ENCODE measurements at places on chromosomes 1 and 21.

GRCh38 chr1:19360016-19360415 lies 47.9 kb downstream of the SLC66A1 start:
- DNase-seq: no peak

DNA sequence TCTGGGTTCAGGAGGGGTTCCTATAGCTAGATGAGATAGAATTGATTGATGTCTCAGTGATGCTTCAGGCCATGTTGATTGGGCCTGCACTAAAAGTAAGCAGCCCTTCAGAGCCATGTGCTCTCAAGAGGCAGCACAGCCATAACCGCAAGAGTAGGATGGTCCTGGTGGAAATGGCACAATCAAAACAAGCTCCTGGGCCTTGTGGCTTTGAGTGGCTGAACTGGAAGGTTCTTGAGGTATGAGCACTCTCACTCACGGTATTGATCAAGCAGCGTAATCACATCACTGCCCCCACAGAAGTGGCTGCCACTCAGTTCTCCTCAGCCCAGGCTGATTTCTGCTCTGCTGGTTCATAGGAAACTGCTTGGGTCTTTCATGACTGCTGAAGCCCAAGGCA lies 76.0 kb downstream of the DDR2 start:
- DNase-seq: no peak

DNA sequence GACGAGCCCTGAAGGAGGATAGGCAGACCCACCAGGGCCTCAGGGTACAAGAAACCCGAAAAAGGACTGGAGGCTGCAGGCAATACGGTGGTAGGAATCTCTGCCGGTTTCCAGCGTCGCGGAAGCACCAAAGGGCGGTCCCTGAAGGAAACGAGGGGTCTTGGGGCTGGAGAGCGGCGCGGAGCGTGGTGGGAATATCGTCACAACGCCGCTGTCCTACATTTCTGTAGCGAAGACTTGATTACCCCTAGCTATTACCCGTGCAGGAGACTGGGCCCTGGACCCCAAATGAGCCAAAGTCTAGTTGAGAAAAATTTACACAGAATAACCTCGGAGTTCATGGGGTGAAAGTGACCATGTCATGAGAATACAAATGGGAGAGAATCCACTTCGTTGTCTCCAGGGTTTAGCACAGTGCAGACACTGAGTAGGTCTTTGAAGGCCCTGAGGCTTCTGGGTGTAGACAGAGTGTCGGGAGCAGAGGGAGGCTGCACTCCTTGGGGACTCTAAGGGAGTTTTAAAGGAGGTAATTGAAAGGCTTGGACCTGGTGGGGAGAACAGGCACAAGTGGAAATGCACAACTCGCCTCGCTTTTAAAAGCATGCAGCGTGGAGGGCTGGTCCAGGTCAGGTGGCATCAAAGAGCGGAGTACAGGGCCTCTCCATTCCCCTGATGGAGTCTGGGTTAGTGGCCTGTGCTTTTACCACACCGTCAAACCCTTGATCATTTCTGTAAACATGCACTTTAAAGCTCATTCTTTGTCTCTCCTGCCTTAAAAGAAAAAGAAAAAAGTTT lies 1.5 kb downstream of the ATP1A1 start:
- DNase-seq: no peak

- no peak for DNase-seq
Measured at GRCh38 chr21:15966231-15966630, 236.4 kb downstream of the USP25 start.

- no peak for DNase-seq
Measured at GRCh38 chr1:225517221-225517620, 89.4 kb upstream of the LBR start.

GRCh38 chr1:119080586-119080985 lies 59.9 kb downstream of the WARS2 start:
- DNase-seq: peak; percentile 71

GRCh38 chr1:34865573-34865972 lies 6.0 kb upstream of the SMIM12 start:
- DNase-seq: no peak

GRCh38 chr1:39295901-39296300 lies 91.4 kb downstream of the MACF1 start:
- no peak for DNase-seq

DNA sequence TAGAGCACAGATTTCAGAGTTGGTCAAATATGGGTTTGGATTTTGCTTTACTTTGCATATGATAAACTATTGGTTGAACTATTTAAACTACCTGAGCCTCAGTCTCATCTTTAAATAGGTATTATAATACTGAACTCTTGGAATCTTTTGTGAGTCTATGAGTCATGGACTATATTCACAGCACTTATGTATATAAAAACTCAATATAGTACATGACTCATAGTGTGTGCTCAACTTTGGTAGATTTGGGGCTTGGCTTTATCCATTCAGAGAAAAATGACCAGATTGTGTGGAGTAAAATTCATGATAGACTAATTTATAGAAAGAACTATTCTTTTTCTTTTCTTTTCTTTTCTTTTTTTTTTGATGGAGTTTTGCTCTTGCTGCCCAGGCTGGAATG lies 28.7 kb downstream of the FCRL3 start:
- DNase-seq: no peak

DNA sequence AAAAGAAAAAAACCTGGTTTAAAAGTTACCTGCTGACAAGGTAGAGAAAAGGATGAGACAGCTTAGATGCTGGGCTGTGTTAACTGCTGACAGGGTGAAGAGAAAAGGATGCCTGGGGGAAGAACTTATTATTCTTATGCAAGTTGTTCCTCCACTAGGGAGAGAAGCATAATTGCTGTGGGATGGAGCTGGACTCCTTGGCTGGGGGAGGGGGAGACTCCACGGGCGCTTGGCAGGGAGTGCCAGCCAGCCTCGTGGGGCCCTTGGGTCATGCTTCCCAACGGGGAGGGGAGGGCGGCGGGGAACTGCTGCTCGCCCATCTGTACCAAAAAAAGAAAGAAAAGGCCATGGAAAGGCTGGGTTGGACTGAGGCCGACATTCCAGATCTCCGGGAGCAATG lies 47.2 kb downstream of the SYCP1 start:
- no peak for DNase-seq

GRCh38 chr1:112888630-112889029 lies 67.4 kb downstream of the SLC16A1 start:
- no peak for DNase-seq

DNA sequence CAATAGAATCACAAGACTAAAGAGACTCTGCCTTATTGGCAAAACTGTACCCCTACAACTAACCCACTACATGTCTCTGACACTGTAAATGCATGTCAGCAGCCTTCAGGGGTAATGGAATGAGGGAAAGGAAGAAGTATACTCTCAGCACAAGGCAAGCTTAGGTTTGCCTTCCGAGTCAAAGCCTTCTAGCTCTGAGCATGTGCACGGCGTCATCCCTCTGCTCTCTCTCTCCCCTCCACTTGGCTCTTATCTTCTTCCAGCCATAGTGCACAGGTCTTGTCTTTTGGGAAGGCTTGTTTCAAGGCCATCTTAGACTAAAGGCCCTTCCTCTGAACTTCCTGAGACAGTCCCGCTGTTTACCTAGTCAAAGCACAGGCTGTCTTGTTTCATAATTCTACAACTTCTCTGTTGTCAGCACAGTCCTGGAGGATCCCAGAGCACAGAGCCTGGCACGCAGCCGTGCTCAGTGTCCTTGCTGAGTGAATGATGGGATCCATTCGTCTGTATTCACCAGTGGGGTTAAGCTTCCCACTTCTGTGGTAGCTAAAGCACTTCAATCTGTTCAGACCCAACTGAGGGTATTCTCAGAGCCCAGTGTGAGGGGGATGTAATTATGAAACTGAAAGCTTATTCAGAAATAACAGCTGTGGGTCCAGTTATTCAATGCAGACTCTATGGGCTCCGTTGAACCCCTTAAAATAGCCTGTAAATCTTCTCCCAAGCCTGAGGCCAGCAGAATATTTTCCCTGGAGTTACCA lies 166.5 kb upstream of the PLD5 start:
- DNase-seq: no peak

DNA sequence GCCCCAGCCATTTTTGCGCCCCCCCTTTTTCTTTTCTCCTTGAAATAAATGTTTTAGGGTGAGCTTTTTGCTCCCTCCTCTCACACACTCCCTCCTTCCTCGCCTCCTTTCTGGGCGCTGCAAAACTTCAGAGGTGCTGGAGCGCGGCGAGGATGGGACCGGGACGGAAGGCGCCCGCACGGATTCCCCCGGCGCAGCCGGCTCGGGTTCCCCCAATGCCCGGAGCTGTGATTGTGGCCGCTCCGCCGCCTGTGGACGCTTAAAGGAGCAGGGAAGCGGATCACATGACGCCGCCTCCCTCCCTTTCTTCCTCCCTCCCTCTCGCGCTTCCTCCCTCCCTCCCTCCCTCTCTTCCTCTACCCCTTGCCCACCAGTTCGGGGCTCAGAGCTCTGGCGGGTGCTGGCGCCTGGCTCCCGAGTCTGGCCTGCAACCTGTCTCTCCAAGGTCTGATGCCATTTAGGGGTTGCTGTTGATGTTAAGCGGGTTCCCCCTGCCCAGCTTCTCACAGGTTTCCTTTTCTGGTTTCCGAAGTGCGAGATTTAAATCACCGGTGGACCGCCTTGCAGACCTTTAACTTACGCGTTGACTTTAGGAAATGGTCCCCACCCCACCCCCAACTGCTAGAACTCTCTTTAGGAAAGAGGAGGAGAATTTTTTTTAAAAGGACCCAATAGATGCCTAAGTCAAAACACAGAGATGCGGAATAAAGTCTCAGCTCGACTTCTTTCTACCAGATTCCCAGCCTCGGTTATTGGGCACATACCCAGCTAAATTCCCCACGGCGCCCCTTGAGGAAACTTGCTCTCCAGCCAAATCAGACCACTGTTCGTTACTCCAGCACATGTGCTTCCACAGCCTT lies at the start of gene WLS:
TSS of gene WLS (minus strand) at position 235 of the 860 bp plus-strand sequence. CDS start at position 11, 224 bp downstream.
- DNase-seq: peak; percentile 83

DNA sequence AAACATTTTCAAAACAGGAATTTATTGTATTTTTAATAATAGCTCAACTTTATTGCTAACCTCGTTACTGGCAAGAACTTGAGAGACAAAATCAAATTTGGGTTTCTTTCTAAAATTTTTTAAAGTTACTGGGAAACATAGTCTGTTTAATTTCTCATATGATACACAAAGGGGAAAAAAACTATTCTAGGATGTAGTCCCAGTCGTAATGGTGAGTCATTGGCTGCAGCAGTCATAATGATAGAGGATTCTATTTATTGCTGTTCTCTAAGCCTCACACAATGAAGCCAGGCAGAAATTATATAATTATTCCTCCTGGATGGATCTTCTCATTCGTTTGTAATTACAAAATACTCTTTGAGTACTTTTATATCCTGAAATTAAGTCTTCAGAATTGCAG lies 326.5 kb upstream of the SGIP1 start:
- DNase-seq: no peak

DNA sequence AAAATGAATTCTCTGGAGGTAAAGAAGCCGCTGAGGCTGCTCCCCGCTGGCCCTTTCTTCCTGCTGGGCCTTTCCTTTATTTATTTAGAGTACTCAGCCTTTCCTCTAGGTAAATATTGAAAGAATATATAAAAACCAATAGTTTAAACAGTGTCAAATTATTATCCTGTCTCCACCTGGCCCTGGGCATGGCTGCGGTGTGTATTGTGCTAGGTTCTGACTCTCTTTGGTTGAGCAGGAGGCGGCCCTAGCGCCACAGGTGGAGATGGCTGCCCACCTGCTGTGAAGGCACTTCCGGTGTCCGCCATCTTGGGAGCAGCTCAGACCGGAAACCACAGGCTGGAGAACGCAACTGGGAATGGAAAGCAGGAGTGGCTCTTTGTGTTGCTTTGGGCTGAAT lies 29.0 kb upstream of the CLDN14 start:
- DNase-seq: no peak

All from NT2/D1 (cell line).